ENCODE measurements at places on chromosomes 13 and 19.

DNA sequence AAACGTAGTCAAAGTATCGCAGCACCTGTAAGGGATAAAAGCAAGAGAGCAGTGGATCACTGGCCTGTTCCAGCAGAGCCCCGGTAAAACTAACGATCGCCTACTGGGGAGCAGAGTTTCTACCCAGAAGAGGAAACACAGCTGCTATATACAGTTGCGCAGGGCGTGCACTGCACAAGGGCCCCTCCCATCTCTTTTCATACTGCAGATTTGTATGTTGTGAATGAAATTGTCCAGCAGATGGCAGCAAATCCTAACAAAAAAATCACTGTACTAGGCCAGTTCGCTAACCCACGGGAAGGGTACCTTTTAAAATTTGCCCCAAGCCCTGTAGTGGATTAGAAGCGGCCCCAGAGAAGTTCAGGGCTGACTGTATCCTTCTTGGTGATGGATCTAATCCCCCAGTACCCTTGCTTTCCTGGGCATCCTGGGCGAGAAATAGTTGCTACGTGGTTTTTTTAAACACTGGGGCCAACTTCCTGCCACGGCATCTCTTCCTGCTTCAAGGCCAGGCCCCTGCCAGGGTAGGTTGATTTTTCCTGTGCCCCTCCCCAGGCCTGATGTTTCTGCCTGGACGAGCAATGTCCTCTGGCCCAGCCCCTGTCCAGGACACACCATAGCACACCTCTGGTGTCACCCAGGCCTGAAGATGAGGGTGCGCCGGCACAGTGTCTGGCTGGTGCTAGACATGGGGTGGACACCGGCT is 127.0 kb downstream of the IER2 start:
- DNase-seq, result peak; percentile 6

DNA sequence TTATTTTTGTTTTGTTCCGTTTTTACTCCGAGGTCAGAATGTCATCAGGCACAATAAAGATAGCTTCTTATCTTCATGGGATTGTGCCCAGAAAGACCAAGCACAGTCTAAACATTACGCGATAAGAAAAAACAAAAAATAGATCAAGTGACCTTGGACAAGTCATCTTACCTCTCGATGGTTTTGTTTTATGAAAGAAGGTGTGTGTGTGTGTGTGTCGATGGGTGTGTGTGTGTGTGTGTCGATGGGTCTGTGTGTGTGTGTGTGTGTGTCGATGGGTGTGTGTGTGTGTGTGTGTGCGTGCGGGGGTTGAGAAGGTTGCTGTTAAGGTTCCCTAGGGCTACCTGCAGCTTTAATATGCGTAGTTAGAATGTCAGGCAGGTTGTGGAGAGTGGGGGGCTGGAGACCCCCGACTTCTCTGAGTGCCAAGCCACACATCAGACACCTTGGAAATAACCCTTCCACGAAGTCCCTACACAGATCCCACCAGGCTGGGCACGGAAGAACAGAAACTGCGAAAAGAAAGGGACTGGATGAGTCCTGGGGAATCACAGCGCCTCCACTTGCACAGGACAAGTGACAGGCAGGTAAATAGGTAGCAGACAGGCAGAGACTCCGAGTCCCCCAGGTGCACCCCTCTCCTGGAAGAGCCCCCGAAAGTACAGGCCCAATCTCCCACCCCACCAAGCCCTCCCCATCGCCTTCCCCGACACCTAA is 458 bp upstream of the ATP8A2 start:
- DNase-seq, result no peak

GRCh38 chr19:53961523-53962356 is 997 bp upstream of the CACNG8 start:
- DNase-seq, result no peak

GRCh38 chr13:44331912-44332851 is 41.4 kb upstream of the SERP2 start:
- no peak for DNase-seq

DNA sequence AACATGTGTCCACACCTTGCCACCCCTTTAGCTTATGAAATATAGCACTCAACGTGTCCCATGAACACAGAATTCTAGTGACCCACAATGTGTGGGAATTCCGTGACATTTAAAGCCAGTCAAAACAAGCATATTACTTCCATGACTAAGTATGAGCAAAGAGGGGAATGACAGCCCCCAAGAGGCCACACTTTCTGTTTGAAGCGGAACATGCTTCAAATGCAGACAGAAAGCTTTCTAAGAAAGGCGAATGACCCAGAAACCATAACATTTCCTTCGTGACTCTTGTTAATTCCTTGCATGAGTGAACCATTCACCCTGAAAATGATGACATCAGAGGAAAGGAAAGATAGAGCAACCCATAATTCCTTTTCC is 122.0 kb upstream of the FNDC3A start:
- DNase-seq, result no peak

GRCh38 chr13:41897126-41897525 is 63.8 kb downstream of the VWA8 start:
- DNase-seq, result no peak

- DNase-seq, result peak; percentile 14
Observed at GRCh38 chr13:33678906-33679657, 138.9 kb upstream of the RFC3 start.

- no peak for DNase-seq
Observed at GRCh38 chr13:107788464-107789165, 426.7 kb downstream of the LIG4 start.

DNA sequence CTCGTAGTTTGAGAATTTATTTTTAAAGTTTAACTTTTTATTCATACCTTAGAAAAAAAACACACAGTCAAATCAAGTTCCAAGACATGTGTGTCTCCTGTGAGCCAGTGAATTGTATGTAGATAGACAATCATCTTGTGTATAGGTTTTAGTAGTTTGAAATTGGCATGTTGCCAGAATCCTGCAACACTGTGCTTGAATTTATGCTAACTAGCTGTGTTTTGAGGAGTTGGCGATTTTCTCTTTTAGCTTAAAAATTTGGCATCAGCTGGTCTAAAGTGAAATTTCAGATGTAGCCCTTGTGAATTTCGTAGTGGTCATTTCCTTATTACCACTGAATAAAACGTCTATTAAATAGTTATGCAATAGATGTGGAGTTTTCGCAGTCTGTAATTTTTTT is 213.2 kb downstream of the ATP8A2 start:
- no peak for DNase-seq

GRCh38 chr13:38167164-38167822 is 182.4 kb upstream of the UFM1 start:
- no peak for DNase-seq

- DNase-seq, result no peak
Observed at GRCh38 chr13:40329781-40330485, 336.5 kb downstream of the FOXO1 start.

GRCh38 chr19:18475004-18475453 is 37.1 kb upstream of the ISYNA1 start:
- no peak for DNase-seq

DNA sequence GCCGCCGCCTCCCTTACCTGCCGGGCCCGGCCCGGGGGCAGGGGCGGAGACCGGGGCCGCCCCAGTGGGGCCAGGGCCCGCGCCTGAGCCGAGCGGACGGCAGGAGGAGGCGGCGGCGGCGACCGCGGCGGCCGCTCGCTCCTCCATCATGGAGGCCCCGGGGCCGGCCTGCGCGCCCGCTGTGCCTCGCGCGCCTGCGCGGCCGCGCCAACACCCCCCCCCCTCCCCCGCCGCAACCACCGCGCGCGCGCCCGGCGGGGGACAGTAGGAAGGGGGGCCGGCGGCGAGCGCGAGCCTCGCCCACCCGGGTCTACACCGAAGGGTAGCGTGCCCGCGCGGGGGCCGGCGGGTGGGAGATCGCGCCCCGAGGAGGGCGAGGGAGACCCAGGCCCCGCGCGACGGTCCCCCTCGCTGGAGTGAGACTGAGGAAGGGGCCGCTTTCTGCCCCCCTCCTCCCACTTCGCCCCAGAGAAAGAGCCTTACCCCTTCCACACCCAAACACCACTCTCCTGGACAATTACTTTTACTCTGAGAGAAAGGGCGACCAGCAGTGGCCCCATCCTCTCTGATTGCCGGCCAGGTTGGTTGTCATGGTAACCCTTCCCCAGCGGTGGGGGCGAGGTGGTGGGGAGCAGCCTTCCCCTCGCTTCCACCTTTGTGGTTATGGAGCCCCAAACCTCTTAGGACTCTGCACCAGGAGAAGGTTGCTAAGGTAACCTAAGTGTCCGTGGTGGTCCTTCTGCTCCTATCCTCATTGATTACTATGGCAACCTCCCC is at the start of gene STRN4:
STRN4 (minus strand) TSS at position 170 of the 777 bp plus-strand sequence; CDS start at position 150, 20 bp downstream.
- DNase-seq, result no peak

DNA sequence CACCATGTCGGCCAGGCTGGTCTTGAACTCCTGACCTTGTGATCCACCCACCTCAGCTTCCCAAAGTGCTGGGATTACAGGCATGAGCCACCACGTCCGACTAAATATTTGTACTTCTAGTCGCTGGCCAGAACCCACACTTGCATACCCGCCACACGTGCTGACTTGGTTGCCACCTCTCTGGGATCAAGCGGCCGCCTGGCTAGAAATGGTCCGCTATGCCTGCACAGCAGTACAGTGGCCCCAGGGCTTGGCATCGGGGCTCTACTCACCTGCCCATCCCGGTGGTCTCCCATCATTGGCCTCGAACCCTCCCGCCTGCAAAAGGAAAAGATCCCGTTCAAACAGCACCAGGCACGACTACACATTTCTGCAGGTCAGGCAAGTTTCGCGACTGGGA is 23.7 kb upstream of the TINCR start:
- no peak for DNase-seq

DNA sequence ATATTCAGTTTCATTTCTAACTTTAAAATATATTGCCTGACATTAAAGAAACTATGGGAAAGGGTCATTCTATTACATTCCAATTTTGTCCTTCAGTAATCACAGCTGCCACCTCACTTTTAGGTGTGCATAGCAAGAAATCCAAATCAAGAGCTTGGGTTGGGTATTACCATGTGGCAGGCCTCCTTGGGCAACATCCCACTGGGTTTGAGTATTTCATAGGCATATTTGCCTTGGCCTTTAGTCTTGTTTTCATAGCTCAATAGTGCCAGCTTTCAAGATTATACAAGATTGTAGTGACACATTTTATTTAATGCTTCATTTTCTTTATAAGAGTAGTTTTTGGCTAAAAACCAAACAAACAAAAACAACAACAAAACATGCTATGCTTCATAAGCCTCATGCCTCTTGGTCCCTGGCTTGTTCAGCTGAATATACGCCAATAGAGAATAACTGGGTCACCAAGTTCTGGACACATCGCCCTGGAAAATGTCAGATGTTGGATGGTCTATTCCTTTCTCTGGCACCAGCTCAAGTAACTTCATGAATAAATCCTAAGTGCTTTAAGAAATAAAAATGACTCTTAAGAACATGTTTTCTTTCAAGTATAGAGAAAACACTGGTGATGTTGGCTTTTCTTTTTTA is 167.4 kb upstream of the STARD13 start:
- DNase-seq, result no peak

GRCh38 chr19:11530432-11530831 is 1.5 kb upstream of the ECSIT start:
- DNase-seq, result peak; percentile 87

GRCh38 chr13:20983386-20983785 is 78.0 kb downstream of the LATS2 start:
- no peak for DNase-seq

DNA sequence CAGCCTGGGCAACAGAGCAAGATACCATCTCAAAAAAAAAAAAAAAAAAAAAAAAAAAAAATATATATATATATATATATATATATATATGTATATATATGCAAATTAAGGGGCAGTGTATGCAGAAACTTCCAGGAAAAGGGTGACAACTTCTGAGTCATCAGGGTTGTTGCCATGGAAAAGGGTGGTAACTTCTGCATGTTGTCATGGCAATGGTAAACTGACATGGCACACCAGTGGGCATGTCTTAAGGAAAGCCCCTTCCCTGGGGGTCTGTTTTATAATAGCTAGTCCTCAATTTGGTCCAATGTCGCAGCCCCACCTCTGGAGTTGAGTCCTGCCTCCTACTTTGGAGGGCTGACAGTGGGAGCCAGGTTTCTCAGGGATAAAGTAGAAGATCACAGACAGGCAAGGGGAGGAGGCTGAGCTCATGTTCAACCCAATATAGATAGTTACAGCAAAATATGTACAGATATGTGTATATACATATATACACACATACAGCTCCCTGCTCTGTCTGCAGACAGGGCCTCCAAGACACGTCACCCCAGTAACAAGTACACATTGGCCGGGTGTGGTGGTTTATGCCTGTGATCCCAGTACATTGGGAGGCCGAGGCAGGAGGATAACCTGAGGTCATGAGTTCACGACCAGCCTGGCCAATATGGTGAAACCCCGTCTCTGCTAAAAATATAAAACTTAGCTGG is 7.2 kb upstream of the FCHO1 start:
- no peak for DNase-seq

DNA sequence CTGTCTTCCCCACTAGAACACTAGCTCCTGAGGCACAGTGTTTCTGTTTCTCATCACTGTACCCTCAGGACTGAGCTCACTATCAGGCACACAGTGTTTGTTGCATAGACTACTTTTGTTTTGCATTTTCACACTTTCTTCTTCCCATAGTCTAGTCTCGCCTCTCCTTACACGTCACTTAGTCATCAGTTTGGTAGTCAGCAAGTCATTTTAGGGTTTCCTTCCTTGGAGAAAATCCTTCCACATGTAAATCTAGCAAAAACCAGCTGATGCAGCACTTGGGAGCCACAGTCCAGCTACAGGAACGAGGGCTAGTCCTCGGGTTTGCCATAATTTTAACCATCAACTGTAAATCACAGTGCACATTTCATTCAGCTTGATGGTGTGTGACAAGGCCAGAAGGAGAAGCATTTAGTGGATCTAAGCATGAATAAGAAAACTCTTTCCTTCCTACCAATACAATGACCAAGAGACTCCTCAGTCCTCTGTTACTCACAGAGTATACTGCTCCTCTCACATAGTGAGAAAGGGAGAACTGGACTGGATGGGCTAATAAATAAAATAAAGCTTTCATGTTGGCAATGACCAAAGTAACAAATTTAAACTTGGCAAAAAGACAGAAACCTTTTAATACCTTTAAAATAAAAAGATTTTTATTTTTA is 221.0 kb downstream of the KLF12 start:
- no peak for DNase-seq

DNA sequence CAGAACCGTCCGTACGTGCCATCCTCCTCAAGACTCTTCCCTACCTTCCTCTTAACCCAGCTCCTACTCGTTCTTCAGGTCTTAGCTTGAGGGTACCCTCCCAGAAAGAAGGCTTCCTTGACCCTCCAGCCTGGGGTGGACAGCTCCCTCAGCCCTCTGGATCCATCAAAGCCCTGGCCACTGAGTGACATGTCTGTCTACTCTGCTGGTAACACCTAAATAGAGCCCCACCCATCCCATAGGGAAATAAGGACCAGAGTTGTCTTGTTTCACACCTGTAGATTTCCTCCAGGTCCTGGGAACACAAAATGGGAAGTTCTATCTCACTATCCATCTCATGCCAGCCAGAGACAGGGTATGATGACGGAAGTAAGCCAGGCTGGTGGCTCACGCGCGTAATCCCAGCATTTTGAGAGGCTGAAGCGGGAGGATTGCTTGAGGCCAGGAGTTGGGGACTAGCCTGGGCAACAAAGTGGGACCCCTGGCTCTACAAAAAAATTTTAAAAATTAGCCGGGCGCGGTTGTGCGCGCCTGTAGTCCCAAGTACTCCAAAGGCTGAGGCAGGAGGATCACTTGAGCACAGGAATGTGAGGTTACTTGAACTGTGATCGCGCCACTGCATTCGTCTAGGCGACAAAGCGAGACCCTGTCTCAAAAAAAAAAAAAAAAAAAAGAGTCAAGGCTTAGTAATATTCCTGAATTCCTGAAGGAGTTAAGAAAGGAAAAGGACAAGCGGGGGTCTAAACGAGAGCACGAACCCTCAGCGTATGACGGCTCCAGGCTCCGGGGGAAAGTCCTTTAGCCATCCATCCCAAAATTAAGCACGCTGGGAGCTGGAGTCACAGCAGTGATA is 566 bp upstream of the CCDC97 start:
- DNase-seq, result no peak

- DNase-seq, result no peak
Observed at GRCh38 chr13:111900390-111901131, 166.4 kb upstream of the SOX1 start.
